ENCODE measurements at places on chromosomes 5 and 9. TPM values are rescaled to one million over a fixed set of nuclear protein-coding genes. Genes with fewer than 3 reads are reported as not detected.

ALDOB gene
- total RNA-seq = 55.0 TPM

MARCHF3 gene
- total RNA-seq = 29.6 TPM

RNF208 gene
- total RNA-seq = 7.5 TPM

TMEM232 gene
- not detected for total RNA-seq

RC3H2 gene
- total RNA-seq = 45.4 TPM

ACTL7B gene
- total RNA-seq = not detected

GMCL2 gene
- not detected for total RNA-seq

ASTN2 gene
- 7.0 TPM for total RNA-seq

LCN9 gene
- total RNA-seq = not detected

CCNJL gene
- 37.6 TPM for total RNA-seq
